ENCODE measurements at places on chromosomes 12 and 14.

DNA sequence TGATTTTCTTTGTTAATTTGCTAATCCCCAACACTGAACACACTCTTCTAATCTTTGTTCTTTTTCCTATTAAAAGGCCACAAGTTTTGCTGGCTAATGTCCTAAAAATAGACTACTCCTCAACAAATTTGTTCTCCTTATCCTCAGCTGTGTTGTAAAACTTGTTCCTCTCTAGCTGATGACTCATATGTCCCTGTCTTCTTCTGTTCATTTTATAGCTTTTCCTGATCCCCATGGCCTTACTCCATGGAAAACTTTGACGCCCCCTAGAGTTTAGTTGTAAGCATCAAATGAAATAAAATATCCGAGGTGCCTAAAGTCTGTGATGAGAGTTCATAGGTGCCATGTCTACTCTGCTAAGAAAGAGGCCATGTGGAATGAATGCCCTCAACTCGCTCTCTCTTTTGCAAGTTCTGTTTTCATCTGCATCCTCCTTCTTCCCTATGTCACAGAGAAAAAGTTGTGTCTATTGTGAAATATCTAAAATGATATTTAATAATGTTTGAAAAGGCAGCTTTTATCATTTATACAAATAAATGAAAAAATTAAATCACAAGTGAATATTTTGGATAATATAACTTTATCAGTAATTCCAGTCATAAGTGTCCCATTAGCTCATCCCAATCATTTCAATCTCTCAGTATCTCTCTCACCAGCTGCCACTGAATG, 237.9 kb downstream of the IPO8 start:
- peak; percentile 10 for DNase-seq

DNA sequence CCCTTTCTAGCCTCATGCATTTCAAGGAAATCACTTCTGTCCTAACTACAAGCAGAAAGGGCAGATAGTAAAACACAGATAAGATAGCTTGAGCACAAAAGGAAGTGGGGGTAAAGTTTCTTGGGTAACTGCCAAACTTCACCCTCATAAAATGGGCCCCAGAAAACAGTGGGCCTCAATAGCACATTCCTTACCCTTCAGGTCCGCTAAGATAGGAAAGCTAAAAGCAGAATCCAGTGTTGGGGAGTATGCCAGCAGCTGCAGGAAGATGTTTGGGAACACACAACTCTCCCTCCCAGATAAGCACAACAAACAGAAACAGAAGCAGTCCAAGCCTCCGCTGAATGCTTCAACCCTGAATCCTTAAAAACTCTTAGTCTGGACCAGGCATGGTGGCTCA, 110.9 kb upstream of the MGAT4C start:
- no peak for DNase-seq

- DNase-seq = no peak
Measured at GRCh38 chr12:97757481-97758193, 295.0 kb downstream of the RMST start.

DNA sequence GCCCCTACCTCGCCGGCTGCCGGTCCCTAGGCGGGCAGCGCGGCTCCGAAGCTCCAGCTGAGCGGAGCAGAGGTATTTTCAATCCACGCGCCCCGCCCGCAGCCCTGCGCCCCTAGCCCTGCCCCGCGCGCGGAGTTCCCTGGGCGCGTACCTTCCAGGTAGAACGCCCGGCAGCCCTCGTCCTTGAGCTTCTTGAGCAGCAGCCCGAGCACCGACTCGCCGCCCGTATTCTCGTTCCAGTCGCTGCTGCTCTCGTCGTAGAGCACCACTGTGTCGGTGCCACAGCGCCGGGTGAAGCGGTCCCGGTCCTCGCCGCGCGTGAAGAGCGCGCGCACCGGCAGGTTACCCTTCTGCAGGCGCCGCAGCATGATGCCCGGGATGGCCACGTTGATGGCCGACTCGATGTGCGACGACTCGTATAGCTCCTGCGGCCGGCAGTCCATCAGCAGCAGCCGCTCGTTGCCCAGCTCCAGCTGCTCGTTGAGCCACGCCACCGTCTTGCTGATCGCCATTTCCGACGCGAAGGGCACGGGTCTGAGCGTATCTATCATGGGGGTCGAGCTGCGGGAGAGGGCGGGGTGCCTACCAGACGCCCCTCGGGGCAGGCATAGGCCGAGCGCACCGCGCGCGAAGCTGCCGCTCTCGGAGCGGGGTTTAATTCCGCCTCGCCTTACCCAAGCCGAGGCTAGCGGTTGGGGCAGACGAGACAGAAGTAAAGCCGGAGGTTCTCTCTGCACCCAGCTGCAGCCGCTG, 636 bp downstream of the DUSP6 start:
- peak; percentile 41 for DNase-seq

- peak; percentile 23 for DNase-seq
Measured at GRCh38 chr14:99389174-99389826, 91.4 kb downstream of the SETD3 start.

DNA sequence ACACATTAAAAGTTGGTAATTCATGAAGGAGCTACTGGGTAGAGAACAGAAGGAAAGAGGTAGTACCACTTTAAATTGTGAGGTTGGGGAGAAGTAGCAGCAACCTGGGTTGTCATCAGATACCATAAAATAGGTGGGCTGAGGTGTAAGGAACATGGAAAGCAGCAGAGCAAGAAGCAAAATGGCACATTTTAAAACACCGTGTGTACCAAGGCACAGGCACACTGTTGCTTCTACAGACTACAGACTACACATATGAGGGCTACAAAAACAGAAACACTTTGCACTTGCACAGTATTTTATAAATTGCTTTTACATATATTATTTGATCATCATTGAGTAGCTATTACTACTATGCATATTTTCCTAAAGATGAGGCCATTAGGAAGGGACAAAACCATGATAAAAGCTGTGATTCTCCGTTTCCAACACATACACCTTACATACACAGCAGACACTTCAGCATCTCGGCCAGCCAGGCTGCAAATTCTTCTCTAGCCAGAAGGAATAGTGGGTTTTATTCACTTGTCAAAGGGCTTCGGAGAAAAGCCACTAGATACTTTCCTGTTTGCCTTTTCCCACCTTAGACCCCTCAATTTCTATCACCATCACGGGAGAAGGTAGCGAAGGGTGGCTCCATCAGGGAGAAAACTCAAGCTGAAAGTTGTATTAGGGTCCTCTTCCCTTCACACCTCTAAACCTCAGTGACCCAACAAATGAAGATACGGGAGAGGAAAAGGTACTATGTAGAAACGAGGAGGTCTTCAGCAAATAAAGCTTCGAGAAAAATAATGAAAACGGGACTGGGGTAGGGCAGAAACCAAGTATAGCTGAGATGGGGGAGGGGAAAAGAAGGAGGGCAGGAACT, 1.6 kb downstream of the PYM1 start:
- no peak for DNase-seq

GRCh38 chr12:52523824-52524223, 3.6 kb upstream of the KRT5 start:
- no peak for DNase-seq

GRCh38 chr12:117679776-117680175, 289.0 kb downstream of the KSR2 start:
- no peak for DNase-seq
